Activated CD4-positive, alpha-beta T cell treated with anti-CD3 and anti-CD28 coated beads for 48 hours (primary cell): ENCODE measurements at places on chromosomes 1 and 21.
A peak's percentile ranks its signal among the peaks of the same experiment; 100 is the strongest.

- DNase-seq: no peak
Observed at GRCh38 chr1:11175461-11175860, 13.7 kb upstream of the ANGPTL7 start.

- no peak for DNase-seq
Observed at GRCh38 chr21:43740497-43741156, 21.7 kb downstream of the PDXK start.

- no peak for DNase-seq
Observed at GRCh38 chr1:220149742-220150141, 55.8 kb downstream of the IARS2 start.

DNA sequence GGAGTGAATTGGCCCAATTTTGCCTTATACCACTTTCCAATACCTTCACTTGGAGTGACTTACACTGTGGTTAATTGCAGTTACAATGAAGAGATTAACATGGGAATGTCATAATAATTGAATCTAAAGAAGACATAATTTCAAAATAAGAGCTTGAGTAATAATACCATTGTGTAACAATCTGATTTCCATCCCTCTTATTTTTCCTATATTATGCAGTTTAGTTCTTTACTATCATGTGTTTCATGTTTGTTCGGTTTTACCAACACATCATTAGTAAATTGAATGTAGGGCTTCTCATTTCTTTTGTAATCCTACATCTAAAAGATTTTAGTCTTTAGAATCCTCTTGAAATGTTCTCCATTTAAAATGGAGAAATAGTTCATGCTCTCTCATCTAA lies 19.2 kb upstream of the XPR1 start:
- no peak for DNase-seq

GRCh38 chr21:38072489-38072888 lies 156.2 kb upstream of the KCNJ6 start:
- no peak for DNase-seq

GRCh38 chr1:109134423-109134822 lies 20.5 kb downstream of the ELAPOR1 start:
- peak; percentile 20 for DNase-seq

- DNase-seq: no peak
Observed at GRCh38 chr1:206814716-206815341, 42.5 kb upstream of the IL10 start.

- peak; percentile 27 for DNase-seq
Observed at GRCh38 chr1:16158025-16158424, 2.2 kb upstream of the EPHA2 start.

DNA sequence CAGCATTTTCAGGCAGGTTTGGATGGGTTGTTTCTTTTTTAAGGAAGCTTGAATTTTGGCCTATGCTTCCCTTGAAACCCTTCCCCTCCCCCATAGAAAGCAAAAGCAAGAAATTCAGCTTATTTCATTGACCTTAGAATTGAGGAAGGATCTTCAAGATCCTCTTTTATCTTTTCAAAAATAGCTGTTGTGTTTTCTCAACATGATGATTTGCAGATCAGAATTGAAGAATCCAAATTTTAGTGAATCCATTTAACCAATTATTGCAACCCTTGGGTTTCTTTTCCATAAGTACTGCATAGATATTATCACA lies 73.7 kb downstream of the LRRC8C start:
- no peak for DNase-seq

- no peak for DNase-seq
Observed at GRCh38 chr1:245683676-245684075, 528.9 kb downstream of the KIF26B start.

- DNase-seq: no peak
Observed at GRCh38 chr1:55623311-55623710, 408.1 kb upstream of the USP24 start.

DNA sequence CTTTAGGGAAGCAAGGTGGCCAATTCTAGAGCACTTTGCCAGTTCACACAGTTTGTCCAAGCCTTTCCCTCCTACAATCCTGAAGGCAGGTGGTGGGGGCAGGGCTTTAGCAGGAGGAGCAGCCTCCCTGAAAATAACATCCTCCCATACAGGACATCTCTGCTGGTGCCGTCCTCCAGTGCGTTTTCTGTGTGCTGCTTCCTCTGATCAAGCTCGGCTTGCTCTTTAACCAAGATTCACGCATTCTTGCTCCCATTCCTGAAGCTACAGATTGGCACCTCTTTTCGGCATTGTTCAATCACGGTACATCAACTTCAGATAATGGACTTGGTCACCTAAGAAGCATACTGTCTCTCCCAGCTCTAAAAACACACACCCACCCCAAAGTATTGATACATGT lies 7.5 kb upstream of the DPT start:
- DNase-seq: no peak

GRCh38 chr1:15515022-15515663 lies 8.9 kb downstream of the CASP9 start:
- no peak for DNase-seq

GRCh38 chr1:244758708-244759107 lies 76.8 kb upstream of the COX20 start:
- DNase-seq: no peak

DNA sequence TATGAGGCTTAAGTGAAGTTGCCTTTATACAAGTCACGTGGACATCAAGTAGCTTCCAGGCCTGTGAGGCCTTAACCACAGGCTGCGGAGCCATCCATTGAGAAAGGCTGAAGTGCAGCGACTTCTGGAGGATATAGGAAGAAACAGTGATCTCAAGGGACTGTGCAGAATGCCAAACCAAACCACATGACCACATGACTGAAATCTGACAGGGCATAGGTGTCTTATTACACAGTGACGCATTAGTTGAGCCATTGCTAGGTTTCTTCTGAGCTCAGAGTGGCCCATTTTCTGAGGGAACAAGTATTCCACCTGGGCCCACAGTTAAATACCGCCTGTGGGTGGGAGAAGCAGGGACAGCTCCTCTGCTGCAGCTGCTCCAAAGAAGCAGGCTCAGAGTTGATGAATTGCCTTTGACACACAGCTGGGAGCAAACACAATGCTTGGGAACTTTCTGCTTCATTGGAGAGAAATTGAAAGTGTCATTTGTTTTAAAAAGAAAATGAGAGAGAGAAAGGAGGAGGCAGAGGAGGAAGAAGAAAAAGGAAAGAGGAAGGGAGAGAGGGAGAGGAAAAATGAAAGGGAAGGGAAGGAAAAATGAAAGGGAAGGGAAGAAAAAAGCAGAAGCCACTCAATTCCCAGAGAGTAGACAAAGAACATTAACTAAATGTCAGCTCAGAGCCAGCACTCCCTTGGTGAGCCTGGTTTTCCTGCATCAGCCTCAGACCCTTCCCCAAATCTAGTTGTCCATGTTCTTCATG lies 94.4 kb downstream of the COLGALT2 start:
- no peak for DNase-seq

DNA sequence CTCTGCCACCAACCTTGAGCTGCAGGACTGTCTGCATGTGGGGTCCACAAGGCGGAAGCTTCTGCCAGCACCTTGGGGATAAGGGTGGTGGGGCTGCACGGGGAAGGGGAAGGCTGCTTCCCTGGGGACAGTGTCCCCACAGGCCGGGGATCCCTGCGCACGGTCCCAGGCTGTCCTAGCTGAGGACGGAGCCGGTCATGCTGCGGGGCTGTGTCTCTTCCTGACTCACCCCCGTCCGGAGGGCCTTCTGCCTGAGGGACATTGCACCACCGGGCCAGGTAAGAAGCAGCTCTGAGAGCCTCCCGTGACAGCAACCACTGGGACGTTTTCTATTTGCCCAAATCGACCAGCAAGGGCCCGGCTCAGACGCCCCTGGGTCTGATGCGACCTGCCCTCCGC lies 29.9 kb downstream of the KRTAP10-1 start:
- DNase-seq: no peak

GRCh38 chr1:226466296-226466695 lies 58.4 kb upstream of the PARP1 start:
- no peak for DNase-seq

DNA sequence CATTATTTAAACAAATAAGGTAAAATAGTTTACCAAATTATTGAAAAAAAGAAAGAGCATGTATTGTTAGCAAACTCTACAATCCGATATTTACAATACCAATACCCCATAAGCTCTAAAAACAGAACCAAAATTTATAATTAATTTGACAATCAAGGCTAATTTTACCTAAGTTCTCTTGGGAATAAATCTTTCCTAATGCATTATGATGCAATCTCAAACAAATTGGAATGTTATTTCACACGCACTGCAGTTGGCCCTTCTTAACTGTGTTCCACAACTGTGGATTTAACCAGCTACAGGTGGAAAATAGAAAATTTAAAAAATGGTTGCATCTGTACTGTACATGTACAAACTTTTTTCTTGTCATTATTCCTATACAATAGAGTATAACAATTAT lies 300.1 kb downstream of the BRINP3 start:
- DNase-seq: no peak

- DNase-seq: no peak
Observed at GRCh38 chr21:16912075-16912474, 600.8 kb upstream of the CXADR start.

DNA sequence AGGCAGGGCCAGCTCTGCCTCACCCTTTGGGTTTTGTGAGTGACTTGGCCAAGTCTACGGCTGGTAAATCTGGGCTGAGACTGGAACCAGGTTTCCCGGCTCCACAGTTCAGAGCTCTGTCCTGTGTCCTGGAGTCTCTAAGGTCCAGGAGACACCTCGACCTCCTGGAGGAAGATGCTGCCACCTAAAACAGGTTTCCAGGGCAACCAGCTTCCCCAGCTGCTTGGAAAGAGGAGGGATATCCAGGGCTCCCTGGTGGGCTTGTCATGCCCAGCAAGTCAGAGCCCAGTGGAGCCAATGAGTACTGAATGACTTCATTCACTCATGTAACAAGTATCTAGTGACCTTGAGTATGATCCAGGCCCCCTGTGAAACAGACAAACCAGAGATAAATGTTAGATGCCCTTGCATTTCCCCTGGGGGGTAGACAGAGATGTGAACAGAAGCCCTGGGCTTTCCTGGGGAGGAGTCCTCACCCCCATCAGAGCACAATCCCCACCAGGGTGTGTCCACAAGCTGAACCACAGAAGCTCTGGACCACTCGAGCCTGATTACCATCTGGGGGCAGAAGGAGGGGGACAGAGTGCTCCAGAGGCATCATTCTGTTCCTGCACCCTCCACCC lies 181.2 kb upstream of the RAB4A start:
- no peak for DNase-seq

GRCh38 chr1:32232558-32233304 lies 10.5 kb downstream of the EIF3I start:
- DNase-seq: no peak

GRCh38 chr1:226943927-226944326 lies 3.8 kb downstream of the COQ8A start:
- DNase-seq: no peak

DNA sequence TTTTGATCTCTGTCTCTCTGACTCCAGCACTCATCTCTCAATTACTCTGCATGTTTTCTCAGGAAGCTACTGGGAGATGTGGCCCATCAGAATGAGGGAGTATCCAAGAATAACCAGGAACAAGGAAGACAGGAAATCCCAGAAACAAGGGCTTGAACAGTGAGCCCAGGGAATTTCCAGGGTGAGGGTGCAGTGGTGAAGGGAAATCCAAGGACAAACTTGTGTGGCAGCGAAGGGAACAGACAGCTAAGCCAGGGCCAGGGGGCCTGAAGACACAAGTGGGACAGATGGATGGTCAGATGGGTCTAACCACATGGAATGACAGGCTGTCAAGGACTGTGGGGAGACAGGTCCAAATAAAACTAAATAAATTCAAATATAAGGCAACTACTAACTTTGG lies 121.8 kb upstream of the ERRFI1 start:
- DNase-seq: no peak

DNA sequence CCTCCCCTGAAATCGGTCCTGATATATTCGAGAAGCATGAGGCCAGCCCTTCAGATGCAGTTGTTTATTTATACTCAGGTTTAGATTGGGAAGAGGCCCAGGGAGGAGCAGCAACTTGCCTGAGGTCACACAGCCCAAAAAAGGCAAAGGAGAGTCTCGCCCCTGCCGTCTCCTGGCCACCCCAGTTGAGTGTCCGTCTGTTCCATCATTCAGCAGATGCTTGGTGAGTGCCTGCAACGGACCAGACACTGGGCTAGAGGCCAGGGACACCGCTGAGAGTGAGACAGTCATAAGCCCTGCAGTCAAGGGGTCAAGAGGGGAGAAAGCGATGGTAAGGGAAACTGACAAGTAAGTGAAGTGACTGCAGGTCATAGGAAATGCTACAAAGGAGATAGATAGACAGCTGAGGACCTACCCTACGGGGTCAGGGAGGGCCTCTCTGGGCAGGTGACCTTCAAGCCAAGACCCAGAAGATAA lies 15.4 kb upstream of the SELENON start:
- DNase-seq: no peak

GRCh38 chr1:45802343-45803298 lies 791 bp upstream of the MAST2 start:
- peak; percentile 17 for DNase-seq

DNA sequence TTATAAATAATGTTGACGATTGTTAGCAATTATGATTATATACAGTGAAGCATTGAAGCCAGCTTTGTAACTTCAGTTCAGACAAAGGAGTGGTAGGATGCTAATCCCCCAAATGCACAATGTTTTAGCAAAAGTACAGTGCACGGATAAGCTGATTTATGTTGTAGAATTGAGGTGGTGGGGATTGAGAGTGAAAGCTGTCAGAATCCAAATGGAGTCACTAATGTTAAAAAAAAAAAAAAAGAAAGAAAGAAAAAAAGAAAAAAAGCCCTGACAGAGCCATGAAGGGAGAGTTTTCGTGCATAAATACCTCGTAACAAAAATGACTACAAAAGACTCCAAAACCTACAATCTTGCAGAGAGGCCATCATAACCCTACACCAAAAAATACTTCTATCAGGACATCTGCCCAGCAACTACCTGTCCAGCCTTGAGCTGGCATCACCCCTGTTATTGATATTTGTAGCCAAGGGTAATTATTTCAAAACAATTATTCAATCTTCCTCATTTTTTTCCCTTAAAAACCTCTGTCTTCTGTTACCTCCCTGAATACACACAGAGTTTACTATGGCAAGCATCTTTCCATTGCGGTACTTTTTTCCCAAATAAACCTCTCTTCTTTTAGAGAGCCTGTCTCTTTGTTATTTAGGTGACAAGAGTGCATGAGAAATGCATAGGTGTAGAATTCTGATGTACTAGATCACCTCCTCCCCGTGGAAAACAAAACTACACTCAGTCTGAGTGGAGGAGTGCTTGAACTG lies 2.5 kb upstream of the TRIM67 start:
- DNase-seq: no peak

DNA sequence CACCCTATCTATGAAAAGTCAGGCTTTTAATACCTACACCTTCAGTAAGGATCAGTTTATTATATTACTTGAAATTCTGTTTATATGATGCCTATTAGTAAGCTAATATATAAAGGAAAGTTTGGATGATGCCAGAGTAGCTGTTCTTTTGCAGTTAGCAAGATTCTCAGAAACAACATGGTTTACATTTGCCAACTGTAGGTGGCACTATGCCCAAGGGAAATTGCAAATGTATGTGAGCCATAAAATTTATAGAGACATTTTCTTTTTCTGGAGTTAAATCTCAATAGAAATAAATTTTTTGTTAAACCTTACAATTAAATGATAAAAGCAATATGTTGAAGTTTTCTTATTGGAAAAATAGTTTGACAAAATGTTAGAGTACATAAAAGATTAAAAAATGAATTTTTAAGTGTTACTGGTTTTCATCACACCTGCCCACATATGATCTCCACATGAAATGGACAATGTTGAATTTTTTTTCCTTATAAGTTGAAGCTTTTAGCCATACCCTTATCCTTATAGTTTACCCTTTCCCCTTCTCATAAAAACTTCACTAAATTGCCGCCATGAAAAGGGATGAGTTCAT lies 32.1 kb upstream of the EPHX4 start:
- peak; percentile 51 for DNase-seq
